ENCODE measurements at places on chromosomes 1 and 21.

DNA sequence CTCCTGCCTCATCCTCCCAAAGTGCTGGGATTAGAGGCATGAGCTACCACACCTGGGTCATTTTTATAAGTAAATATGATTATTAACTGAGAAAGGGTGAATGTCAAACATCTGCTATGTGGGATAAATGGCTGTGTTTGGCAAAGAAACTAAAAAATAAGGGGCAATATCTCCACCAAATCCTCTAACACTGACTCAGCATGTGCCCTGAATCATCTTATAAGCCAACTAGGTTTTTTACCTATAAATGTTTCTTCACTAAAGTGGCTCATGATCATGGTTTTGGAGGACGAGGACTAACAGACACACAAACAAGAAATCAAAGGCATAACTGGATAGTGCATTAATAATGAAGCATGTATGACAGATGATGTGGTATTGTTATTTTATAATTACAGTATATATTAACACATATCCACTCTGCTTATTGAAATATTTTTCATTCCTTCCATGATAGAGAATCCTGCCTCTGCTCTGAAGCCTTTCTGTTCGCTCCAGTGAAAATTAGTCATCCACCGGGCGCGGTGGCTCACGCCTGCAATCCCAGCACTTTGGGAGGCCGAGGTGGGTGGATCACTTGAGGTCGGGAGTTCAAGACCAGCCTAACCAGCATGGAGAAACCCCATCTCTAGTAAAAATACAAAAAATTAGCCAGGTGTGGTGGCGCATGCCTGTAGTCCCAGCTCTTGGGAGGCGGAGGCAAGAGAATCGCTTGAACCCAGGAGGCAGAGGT, 11.7 kb upstream of the ARHGAP29 start:
- DNase-seq, result no peak

DNA sequence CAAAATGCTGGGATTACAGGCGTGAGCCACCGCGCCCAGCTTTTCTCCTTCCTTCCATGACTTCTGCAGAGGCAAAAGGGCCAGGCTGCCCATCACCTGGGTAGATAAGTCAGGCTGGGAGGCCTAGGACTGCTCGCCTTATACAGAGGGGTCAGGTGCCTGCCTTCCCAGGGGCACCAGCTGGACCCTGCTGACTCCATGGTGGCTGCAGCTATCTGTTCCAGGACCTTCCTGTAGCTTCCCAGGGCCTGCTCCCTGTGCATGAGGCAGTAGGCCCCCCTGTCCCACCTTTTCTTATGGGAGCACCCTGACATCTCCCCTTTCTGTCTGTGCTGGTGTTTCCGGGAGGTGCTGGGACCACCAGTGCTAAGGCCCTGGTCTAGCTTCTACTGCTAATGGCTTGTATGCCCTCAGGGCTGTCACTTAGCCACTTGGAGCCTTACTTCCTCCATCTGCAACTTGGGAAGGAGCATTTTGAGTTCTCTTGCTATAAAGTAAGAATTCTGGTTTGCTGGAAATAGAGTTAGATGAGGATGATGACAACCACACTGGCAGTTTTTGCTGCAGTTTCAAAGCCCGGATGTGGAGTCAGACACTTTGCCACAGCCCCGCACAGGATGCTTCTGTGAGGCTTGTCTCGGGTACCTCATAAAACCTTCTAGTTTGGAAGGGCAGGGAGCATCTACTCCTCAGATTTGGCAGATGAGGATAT, 14.4 kb downstream of the SOX13 start:
- no peak for DNase-seq

GRCh38 chr1:108591466-108591865, 31.6 kb downstream of the EEIG2 start:
- DNase-seq, result no peak

GRCh38 chr1:170732252-170732588, 68.3 kb downstream of the PRRX1 start:
- no peak for DNase-seq

DNA sequence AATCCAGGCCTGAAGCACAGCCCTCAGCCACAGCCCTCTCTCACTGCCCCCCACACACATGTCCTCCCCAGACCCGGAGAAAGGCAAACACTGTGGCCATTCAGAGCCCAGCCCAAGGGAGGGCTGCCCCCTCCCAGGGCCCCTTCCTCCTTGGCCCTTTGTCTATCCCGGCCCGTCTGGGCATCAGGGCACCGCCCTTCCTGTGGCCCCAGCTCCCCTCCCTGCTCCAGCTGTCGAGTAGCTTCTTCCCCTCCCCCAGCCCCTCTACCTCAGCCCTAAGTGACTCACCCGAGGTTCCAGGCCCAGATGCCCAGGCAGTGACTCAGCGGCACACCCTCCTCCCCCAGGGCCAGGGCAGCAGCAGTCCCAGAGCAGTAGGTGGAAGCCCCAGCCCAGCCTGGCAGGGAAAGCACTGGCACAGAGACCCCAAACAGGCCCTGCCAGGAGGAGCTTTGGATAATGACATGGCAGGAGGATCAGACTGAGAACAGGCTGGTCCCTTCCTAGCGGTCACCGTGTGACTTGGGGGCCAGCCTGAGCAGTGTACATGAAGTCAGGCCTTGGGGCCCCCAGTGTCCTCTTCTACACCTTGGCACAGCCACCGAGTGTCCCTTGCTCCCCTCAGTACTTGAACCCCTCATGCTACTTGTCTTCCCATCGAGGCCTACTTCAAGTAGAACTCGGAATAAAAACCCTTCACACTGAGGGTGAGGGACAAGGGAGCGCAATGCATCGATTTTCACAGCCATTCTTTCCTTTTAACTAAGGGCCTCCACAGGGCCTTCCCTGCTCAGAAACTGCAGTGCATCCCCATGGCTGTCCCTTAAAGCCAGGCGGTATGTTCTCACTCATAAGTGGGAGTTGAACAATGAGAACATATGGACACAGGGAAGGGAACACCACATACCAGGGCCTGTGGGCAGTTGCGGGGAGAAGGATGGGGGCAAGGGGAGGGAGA, 1.0 kb upstream of the S100A2 start:
- DNase-seq, result peak; percentile 68

DNA sequence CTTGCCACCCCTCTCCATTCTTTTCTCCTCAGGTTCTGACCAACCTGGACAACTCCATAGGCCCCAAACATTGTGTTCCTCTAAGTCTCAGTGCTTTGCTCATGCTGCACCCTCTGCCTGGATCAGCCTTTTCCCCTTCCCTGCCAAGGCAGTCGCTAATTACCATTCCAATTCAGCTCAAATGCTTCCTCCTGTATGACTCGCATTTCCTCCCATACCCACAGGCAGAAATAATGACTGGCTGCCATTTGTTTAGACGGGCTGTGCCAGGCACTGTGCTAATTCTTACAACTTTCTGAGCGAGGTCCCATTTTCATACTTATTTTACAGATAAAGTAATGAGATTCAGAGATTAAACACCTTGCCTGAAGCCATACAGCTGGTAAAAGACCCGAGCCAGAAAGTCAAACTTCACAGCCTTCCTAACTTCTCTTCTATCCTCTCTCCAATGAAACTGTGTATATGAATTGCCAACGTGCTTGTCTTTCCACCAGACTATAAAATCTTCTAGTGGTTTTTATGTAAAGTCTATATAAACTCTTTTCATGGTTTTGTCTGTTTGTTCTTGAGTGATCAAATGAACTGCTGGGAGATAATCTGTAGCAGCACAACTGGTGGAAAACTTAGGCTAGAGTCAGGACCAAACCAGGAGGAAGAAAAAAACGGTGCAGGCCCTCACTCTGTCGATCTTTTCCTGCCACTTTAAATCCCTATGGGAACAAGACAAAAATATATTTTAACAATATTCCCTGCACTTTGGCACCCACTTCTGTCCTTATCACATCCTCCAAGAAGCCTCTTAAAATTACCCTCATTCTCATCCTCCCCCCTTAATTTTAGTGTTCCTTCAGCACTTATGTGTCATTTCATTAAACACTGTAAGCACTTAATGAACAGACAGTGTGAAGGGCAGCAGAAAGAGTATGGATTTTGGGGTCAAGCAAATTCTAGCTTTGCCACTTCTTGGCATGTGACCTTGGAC, 33.7 kb downstream of the RAB3B start:
- DNase-seq, result no peak

- no peak for DNase-seq
Observed at GRCh38 chr1:247115545-247115944, 11.4 kb upstream of the ZNF669 start.

DNA sequence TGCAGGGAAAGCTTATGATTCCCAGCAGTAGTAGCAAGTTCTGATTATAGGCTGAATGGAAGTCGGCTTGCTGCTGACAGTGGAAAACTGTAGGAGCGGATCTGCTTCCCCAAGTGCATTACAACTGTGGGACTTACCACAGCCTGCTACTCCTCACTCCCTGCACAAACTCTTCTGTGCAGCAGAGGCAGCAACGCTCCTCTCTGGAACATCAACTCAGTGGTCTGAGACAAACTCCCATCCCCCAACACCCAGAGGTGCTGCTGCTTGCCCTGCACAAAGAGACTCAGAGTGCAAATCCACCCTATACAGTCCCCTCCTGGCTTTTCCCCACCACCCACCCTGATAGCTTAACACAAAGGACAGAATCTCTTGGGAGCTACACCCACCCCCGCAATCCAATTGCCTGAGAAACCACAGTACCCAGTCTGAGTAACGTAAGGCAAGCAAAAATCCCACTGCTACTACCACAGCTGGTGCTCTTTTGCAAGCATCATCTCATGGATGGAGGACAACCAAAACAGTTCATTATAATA, 1455.2 kb downstream of the AMY1C start:
- DNase-seq, result no peak

Data from stimulated activated CD4-positive, alpha-beta T cell treated with anti-CD3 and anti-CD28 coated beads, Interleukin-1b, Interleukin-23, amount 100 ng/mL, for 1 hour (primary cell).